ENCODE measurements at places on chromosomes 16 and 17.
A peak's percentile ranks its signal among the peaks of the same experiment; 100 is the strongest.

GRCh38 chr16:29848420-29849297 is 14.4 kb downstream of the CDIPT start:
- DNase-seq, result peak; percentile 24

DNA sequence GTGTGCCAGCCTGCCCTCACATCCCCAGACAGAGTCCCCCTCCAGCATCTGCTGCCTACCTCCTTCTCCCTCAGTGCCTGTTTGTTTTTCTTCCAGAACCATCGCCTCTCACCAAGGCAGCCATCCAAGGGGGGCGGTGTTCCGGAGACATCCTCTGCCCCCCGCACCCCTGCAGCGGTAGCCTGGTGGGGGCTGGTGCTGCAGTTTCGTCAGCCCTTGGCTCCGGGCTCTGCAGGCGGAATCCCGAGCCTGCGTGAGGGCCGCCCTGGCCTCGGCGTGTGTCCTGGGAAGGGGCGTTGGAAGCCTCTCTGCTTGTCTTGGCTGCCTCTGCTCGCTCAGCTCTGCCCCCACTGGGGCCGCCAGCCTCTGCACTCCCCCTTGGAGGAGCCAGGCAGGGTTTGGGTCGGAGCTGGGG is 126.0 kb upstream of the CIBAR2 start:
- no peak for DNase-seq

DNA sequence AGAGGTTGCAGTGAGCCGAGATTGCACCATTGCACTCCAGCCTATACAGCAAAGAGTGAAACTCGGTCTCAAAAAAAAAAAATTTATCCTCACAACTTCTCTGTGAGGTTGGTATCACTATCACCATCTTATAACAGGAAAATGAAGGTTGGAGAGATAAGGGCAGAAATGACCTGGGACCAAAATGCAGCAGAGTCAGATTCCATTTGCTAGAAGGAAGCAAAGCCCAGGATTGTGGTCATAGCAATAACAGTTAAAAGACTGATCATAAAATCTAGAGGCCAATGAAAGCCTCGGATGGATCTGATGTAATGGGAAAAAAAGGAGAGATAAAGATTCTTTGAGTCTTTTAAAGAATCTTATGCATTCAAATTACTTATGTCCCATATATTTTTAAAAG is 69.6 kb upstream of the TEKT1 start:
- no peak for DNase-seq

GRCh38 chr17:1179818-1180742 is at the start of gene ABR:
Gene ABR, minus strand, starts transcription at chr17:1179981. Its CDS starts 254 bp downstream, at chr17:1179727.
- no peak for DNase-seq

DNA sequence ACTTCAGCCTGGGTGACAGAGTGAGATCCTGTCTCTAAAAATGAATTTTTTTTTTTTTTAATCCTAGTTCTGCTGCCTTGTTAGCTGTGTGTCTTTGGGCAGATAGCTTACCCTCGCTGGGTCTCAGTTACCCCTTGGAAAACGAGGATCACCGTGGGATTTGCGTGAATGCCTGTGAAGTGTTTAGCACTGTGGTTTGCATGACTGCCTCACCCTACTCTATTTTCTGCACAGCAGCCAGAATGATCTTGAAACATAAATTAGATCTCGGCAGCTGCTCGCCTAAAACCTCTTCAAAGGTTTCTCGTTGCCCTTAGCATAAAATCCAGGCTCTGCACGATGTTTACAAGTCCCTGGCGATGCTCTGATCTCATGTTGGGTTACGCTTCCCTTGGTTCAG is 71.2 kb upstream of the GRIN2A start:
- DNase-seq, result no peak

DNA sequence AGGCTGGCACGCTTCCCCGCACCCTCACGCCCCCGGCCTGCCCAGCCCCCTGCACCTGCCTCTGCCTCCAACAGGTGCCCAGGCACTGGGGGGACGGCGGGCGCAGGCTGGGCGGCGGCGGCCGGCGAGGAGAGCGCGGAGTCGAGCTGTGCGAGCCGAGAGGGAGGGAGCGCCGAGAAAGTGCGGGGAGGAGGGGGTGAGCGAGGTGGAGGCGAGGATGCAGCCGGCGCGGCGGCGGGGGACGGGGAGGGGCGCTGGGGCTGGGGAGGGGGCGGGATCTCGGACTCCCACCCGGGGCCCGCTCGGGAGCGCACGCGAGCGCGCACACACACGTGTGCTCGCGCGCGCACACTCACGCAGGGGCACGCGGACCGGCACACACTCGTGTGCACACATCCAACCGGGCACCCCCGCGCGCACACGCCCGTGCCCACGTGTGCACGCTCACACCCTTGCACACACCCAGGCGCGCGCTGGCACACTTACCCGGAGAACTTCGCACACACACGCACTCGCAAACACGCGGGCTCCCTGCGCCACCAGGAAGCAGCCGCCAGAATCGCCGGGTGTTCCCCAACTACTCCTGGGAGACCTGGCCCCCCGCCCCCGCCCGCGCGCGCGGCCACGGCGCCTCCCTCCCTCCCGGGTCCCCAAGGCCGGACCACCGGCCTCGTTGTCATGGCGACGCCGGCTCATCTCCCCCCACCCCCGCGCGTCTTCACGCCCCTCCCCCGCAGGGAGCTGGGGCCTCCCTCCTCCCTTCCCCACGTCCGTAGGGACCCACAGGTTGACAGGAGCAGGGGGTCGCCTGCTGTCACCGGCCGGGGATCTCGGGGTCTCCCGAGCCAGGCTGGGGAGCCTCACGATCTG is at the start of gene DOC2A:
TSS of gene DOC2A (minus strand) at position 184 of the 870 bp plus-strand sequence. CDS start 805 bp downstream, outside the sequence.
- DNase-seq, result peak; percentile 35

GRCh38 chr16:50323335-50324011 is 45.3 kb downstream of the BRD7 start:
- no peak for DNase-seq

- no peak for DNase-seq
Observed at GRCh38 chr17:41416479-41416878, 7.9 kb downstream of the KRT37 start.

- no peak for DNase-seq
Observed at GRCh38 chr17:66923886-66924285, 40.6 kb upstream of the CACNG4 start.

Measured in NCI-H2081 (cell line).